ENCODE measurements at places on chromosomes 6 and 20.

- DNase-seq: no peak
Measured at GRCh38 chr6:69881322-69882151, 15.2 kb downstream of the COL19A1 start.

DNA sequence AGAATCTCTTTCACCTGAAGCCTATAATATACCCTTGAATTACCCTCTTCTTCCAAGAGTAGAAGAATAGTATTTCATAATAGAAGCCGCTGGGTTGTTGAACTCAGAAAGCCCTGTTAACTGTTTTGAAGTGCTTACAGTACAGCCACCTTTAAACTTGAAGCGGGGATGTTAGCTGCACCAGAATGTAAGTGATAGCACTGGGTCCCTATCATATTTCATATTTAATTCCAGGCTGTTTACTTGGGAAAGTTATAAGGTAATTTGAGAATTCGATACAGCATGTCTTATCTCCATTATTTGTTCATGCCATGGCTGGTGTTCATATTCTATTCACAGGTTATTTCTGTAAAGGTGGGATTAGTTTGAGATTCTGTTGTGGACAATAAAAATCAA is 63.5 kb upstream of the VSTM2L start:
- DNase-seq: no peak

- DNase-seq: no peak
Measured at GRCh38 chr20:37804584-37805566, 98.1 kb upstream of the VSTM2L start.

DNA sequence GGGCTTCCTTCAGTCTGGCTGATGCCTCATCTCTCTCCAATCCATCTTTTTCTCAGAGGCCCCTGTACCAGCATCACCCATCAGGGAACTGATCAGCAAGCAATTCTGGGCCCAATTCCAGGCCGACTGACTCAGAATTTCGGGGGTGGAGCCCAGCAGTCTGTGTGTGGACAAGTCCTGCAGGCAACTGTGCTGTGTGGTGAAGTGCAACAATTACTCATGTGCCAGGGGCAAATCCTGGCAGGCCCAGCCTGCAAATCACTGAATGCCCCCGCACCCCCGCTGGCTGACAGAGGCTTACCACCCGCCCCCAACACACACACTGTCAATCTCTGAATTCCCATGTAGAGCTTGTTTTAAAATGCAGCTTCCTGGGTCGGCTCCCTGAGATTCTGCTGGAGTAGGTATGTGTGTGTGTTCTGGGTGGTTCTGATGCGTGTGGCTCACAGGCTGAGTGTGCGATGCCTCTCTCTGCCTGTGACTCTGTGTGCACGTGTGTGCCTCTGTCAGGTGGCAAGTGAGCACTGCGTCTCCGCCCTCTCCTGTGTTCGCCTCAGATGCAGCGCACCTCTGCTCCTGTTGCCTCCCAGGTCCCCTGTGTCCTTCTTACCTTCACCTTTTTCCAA is 45.4 kb downstream of the SSR1 start:
- peak; percentile 93 for DNase-seq

DNA sequence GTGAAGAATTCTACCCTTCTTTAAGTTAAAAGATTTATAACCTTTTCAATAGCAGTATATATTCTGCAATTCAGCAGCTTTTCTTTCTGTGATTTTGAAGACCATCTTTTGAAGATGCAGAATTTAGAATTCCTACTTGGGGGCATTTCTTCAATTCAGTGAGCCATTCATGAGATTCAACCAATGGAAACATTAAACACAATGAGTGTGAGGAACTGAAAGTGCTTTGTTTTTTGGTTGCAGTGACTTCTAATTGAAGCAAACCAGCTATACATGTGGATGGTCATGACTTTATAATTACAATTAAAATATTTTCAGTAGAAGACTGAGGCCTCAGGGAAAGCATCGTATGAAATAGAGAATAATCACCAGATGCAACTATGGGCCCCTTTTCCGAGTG is 108.3 kb downstream of the CARMIL1 start:
- no peak for DNase-seq

GRCh38 chr6:107641500-107641941 is 151.6 kb downstream of the SOBP start:
- no peak for DNase-seq

DNA sequence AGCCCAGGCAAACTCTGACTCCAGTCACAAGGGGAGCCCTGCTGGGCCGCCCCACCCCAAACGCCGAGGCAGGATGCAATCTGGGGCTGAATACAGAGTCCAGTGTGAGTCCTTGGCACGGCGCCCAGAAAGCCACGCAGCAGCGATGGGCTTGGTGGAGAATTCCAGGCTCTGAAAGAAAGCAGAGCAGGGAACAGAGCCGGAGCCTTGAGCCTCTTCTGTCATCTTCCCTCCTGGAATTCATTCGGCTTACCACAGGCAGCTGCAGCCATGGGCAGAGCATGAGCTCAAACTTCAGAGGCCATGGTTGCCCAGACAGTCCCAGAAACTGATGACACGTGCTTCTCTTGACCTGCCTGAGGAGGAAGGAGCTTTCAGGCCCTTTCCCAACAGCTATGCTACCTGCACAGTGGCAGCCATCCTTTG is 441.1 kb upstream of the JARID2 start:
- peak; percentile 96 for DNase-seq

- DNase-seq: peak; percentile 55
Measured at GRCh38 chr6:169269180-169270076, 15.8 kb upstream of the THBS2 start.

DNA sequence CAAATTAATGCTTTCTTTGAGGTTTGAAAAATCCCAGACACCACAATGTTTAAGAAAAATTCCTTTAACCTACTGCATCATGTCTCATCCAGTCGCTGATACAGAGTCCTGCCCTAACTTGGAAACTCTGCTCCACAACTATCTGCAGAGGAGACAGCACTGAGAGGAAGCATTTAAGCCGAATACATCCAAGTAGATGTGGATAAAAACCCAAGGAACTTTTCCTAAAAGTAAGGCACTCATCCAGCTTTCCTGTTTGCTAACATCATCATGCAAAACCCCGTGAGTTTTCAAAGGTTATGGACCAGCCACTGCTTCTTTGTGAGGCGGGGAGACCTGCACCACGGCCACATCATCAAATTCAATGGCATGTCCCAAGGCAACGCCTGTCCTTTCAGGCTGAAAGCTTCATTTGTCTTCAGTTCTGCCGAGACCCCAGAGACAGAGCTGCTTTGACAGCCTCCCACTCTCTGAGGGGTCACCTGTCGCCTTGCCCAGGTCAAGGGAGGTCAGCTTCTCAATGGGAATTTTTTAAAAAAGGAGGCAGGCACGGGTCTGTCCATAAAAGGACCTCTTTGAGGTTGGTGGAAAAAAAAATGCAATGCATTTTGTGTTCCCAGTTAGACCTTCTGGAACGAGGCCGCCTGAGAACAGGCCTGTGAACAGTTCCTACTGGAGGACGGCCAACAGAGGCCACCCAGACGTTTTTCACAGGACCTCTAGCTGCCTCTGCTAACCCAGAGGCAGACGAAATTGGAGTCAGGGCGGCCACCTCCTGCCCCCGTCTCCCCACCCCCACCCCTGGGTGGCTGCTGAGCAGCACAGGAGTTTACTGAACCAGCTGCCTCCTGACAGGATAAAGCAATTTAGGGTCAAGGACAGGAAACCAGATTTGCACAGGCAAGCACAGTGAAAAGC is 142.5 kb upstream of the HDDC2 start:
- DNase-seq: peak; percentile 33

DNA sequence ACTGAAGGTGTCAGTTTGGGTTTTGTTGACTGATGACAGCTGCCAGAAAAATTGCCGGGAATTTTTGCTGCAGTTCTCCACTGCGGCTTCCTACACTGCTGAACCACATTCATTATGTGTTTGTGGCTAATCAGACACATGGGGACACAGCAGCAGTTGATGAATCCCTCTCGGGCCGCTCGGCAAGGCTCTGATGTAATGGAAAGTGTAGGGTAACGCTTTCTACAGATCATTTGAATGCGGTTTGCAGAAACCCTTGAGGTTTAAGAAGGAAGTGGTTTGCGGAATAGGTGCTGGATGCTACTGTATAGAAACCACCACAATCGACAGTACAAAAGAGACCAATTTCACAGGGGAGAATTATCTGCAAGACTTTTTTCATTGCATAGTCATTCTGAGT is 138.7 kb upstream of the SASH1 start:
- DNase-seq: peak; percentile 97

DNA sequence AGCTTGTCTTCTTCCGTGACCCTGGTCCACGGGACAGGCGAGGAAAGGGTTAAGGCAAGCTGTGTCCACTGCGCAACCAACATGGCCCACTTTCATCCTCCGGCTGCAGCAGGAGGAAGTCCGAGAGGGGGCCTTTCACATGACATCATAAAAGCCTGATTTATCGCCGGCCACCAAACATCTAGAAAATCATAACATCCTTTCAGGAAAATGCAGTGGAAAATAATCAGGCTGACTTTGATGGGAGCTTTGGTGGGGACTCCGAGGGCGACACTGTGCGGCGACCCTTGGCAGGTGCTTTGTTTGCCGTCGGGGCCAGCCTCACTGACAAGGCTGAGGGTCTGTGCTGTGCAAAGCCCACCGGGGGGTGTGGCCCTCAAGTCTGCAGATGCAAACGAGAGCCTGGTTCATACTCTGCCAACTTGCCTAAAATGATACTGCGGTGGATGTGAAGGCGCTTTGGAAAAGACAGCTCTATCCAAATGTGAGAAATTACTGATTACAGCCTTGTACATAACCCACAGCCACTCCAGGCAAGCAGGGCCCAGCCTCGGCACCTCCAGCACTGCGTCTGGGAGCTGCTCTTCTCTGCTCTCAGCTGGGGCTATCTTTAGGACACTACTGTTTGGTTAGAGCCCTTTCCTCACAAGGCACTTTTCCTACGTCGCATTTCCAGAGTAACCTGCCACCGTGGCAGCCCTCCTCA is 25.7 kb downstream of the FOXC1 start:
- no peak for DNase-seq

DNA sequence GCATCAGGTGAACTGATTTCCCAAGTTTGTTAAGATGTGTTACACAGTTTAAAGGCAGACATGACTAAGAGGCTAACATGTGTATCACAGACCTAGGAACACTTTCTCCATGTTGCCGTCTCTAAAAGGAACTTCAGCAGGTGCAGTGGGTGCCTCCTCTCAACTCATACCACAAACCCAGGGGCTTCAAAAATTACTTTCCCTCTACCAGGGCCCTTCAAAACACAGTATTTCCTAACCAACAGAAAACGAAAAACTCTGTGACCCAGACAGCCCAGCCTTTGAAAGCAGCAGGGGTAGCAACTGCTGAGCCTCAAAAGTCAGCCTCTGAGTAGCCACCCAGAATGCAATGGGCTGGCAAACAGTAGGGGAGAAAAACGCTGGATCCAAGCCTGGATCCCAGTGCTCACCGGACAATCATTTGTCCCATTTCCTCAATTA is 28.5 kb downstream of the B4GALT5 start:
- DNase-seq: no peak

DNA sequence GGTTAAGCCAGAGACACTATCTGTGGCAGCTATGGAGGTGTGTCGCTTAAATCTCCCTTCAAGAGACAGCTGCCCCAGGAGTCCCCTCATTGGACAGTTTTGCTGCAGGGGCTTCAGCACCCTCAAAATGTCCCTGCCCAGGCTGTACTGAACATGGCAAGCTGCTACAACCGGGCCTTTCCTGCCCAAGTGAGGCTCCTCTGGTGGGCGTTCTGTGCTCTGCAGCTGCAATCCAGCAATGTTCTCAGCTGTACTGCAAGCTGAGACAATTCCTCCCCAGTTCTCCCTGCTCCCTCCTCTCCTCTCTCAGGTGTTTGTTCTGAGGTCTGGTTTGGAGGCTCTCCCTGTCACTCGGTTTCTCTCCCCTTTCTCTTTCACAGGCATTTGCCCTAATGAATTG is 190.8 kb upstream of the LAMP5 start:
- DNase-seq: no peak

- DNase-seq: no peak
Measured at GRCh38 chr6:24861934-24862333, 63.2 kb upstream of the ARMH2 start.

DNA sequence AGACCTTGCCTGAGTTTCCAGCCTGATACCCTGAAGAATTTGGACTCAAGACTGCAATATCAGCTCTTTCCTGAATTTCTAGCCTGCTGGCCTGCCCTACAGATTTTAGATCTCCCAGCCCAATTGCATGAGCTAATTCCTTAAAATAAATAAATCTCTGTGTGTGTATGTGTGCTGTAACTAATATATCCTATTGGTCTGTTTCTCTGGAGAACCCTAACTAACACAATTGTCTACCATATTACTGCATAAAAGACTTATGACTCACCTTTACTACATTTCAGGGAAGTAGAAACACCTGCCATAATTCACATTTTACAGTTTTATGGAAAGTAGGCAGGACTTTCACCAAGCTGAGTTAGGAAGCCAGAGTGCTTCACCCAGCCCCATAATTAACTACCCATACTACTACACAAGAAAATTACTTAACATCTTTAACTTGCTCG is 90.7 kb upstream of the BEND6 start:
- peak; percentile 26 for DNase-seq

- peak; percentile 52 for DNase-seq
Measured at GRCh38 chr6:166691199-166691598, 64.1 kb upstream of the RPS6KA2 start.

DNA sequence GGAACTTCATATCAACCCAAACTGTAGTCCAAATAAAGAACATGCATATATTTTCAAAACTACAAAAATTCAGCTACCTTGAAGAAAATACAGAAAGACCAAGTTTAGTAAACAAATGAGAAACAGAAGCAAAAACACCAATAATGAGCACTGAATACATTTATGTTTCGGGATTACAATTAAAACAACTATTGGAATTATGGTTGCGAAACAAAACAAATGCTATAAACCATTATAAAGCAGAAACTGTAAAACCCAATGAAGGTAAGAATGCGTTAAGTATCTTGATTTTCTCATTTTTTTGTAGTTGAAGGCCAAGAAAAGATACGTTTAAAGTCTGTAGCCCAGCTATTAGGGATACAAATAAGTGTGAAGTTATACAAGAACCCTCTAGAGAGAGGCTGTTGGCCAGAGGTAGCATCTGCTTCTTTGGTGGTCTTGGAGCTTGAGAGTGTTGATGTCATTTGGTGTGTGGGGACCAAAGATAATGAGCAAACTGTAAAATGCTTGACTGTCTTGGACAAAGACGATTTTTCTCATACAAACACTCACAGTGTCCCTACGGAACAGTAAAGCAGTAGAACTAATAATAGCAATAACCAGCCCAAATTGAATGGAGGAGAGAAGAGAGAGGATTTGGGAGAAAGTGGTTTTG is 111.5 kb downstream of the PRND start:
- DNase-seq: no peak

GRCh38 chr6:11427091-11427722 is 110.3 kb upstream of the TMEM170B start:
- no peak for DNase-seq

DNA sequence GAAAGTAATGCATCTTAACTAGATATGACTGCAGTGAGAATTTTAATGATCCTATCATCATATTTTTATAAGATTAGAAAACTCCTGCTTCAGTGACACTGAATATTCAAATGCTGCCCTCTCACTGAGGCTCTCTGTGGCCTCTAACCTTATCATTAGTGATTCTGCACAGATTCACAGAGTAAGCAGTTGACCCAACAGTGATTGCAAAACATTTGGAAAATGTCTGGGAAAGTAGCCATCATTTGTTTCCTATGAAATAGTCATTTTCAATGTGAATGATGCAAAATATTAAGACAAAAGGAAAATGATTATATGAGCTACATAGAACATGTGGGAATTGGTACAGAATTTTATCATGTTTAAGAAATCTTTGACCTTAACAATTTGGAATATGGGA is 210.3 kb downstream of the TBX18 start:
- DNase-seq: peak; percentile 37

- no peak for DNase-seq
Measured at GRCh38 chr6:30135147-30135546, 793 bp upstream of the TRIM40 start.
